CD4-positive, alpha-beta T cell treated with Interferon alpha-2 for 1 hour (primary cell): ENCODE measurements at places on chromosomes 5 and 9.

GRCh38 chr9:6243746-6244145, 28.1 kb downstream of the IL33 start:
- DNase-seq, result no peak

DNA sequence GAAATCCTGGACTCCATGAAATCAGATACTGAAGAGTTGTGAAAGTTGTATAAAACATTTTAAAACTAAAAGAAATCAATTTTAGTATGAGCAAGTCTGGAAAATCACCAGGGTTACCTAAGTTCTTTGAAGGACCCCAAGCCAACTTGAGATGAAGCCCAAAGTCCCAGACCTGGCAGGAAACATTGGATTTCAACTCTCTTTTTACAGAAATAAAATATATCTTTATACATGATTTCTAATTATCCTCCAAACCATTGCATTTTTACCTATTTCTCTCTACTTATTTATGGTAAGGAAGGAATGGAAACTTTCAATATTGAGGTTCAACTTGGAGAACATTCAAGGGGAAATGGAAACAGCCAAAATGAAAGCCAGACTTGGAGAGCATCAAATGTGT, 390.6 kb upstream of the C9orf72 start:
- DNase-seq, result no peak

GRCh38 chr5:83124593-83124992, 47.2 kb downstream of the XRCC4 start:
- DNase-seq, result no peak

GRCh38 chr9:35675732-35676392, 2.1 kb downstream of the CA9 start:
- DNase-seq, result peak; percentile 20

- no peak for DNase-seq
These were observed 196.1 kb downstream of the MPDZ start for GRCh38 chr9:13083366-13083765.

- no peak for DNase-seq
These were observed 334.1 kb downstream of the ZSWIM6 start for GRCh38 chr5:61666064-61666621.

DNA sequence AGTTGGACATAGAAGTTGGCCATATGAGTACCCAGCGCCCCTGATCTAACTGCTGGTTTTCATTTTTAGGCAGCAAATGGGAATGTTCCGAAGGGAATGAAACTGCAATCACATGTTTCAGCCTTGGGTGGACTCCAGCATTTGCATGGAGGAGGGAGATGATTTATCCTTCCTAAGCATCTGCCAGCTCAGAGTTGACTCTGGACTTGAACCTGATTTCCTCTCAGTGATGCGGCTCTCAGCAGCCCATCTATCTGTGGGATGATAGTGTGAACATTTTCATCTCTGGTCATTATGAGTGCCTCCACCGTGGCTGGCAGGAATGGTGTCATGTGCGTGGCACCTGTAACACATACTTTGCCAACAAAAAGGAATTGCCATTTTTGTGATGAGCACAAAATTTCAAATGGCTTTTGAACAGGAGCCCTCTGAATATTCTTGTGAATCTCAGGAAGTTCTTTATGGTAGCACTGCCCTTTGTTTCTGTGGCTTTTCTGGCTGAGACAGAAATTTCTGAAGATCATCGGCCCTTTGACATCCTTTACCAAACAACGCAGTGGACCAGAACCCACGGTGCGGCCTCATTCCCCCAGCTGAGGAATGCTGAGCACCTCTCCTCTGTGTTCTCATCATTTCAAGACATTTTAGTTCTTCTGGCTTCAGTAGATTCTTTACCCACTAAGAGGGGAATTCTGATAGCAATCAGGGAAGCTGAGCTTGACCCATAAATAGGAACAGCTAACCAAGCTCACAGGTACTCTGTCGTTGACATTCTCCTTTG, 28.5 kb downstream of the FUBP3 start:
- no peak for DNase-seq

- no peak for DNase-seq
These were observed 33.8 kb upstream of the FYB1 start for GRCh38 chr5:39253196-39253595.
